ENCODE measurements at places on chromosomes 11 and 22. TPM values are rescaled to one million over a fixed set of nuclear protein-coding genes. Genes with fewer than 3 reads are reported as not detected.

PDE3B gene
- 81.3 TPM for total RNA-seq

FADS1 gene
- total RNA-seq, result 35.4 TPM

COMT gene
- total RNA-seq, result 92.6 TPM

SEC14L6 gene
- total RNA-seq, result 0.07 TPM

KRTAP5-9 gene
- not detected for total RNA-seq

CASP5 gene
- not detected for total RNA-seq

SSH3 gene
- 26.4 TPM for total RNA-seq

TIGD3 gene
- total RNA-seq, result 1.1 TPM

FRMD8 gene
- total RNA-seq, result 56.7 TPM

CLCF1 gene
- 0.76 TPM for total RNA-seq

GGTLC3 gene
- total RNA-seq, result not detected

IFITM10 gene
- total RNA-seq, result 0.96 TPM

SYT13 gene
- total RNA-seq, result not detected

CSNK2A3 gene
- 0.84 TPM for total RNA-seq

OPCML gene
- total RNA-seq, result not detected

OR1S1 gene
- not detected for total RNA-seq

ADM2 gene
- 4.7 TPM for total RNA-seq

KDM4F gene
- not detected for total RNA-seq

OR4C6 gene
- total RNA-seq, result not detected

ZP1 gene
- total RNA-seq, result not detected

OR51E2 gene
- total RNA-seq, result not detected

RAB39A gene
- not detected for total RNA-seq

CNGA4 gene
- 0.26 TPM for total RNA-seq

ZNF280B gene
- 2.4 TPM for total RNA-seq

F2 gene
- total RNA-seq, result not detected

PATE2 gene
- not detected for total RNA-seq

DERL3 gene
- total RNA-seq, result 18.1 TPM

OR10A6 gene
- total RNA-seq, result not detected

C11orf52 gene
- total RNA-seq, result not detected

GLB1L2 gene
- total RNA-seq, result 2.0 TPM

BEST1 gene
- not detected for total RNA-seq

MYBPC3 gene
- total RNA-seq, result not detected

MMP7 gene
- total RNA-seq, result not detected

LGALS12 gene
- 0.29 TPM for total RNA-seq

MYOD1 gene
- not detected for total RNA-seq

MMP13 gene
- not detected for total RNA-seq

GNAZ gene
- 0.12 TPM for total RNA-seq

CD3G gene
- 218 TPM for total RNA-seq

MAJIN gene
- total RNA-seq, result not detected

SLC25A18 gene
- not detected for total RNA-seq

OR5P2 gene
- not detected for total RNA-seq

OR8G1 gene
- not detected for total RNA-seq

BLID gene
- total RNA-seq, result not detected

SELENOM gene
- total RNA-seq, result 0.49 TPM

GAB4 gene
- total RNA-seq, result not detected

RIBC2 gene
- total RNA-seq, result 12.8 TPM

KCNQ1OT1 gene
- 0.44 TPM for total RNA-seq

ALX4 gene
- not detected for total RNA-seq

Data from activated CD8-positive, alpha-beta memory T cell treated with anti-CD3 and anti-CD28 coated beads, Interleukin-2, amount 10 ng/mL, durations not matched to agents 7 days and 5 days (primary cell).